ENCODE measurements at places on chromosomes 1 and 21.

DNA sequence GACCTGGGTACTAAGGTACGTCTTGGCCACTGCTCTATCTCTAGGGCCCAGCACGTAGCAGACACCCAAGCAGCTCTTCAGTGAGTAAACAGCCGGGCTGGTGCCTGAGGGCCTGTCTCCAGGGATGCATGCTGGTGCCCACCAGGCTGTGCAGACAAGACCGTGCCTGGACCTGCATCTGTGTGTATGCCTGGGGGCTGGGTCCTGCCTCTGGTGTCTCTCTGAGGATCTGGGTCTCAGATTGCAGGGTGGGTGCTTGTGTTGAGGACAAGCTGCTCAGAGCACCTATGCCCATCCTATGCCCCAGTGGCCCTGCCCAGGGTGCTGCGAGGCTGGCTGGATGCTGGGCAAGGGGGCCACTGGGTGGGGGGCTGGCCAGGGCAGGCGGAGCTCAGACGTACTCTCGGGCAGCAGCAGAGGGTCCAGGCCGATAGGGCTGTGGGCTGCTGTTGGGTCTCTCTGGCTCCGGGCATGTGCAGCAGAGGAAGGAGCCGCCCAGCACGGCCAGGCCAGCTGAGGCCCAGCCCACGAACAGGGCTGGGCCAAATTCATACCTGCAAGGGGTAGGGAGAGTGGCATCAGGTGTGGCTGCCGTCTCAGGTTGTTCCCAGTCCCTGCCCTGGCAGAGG is 4.4 kb downstream of the CLDN19 start:
- no peak for DNase-seq

DNA sequence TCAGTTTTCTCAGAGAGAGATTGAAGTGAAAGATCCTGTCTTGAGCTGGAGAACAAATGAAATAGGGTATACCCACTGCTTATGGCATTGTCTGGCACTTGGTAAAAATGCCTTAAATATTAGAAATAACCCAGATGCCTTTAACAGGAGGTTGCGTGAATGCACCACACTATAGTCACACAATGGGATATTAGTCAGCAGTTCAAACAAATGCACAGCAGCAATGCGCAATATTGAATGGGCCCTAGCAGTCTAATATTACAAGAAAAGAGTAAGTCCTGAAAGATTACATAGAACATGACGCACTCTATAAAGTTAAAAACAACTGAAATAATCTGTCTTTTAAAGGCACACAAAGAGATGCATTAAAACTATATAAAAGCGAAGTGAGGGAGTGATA is 161.1 kb downstream of the EDEM3 start:
- no peak for DNase-seq

DNA sequence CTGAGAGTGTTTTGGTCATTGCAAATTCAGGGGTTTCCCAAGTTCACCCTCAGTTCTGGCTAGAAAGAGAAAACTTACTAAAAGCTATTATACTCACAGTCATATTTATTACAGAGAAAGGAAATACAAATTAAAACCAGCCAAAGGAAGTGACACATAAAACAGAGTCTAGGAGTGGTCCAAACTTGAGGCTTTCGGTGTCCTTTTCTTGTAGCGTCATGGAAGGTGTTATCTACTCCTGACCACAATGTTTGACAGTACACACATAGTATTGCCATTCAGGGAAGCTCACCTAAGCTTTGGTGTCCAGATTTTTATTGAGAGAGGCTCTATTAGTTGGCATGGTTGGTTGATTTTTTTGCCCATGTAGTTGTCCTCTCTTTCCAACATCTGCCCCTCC is 59.0 kb downstream of the SLC35A3 start:
- DNase-seq: no peak

GRCh38 chr1:59979666-59980065 is 53.1 kb upstream of the CYP2J2 start:
- DNase-seq: no peak

GRCh38 chr1:179126338-179127060 is 44.6 kb downstream of the TOR3A start:
- no peak for DNase-seq

DNA sequence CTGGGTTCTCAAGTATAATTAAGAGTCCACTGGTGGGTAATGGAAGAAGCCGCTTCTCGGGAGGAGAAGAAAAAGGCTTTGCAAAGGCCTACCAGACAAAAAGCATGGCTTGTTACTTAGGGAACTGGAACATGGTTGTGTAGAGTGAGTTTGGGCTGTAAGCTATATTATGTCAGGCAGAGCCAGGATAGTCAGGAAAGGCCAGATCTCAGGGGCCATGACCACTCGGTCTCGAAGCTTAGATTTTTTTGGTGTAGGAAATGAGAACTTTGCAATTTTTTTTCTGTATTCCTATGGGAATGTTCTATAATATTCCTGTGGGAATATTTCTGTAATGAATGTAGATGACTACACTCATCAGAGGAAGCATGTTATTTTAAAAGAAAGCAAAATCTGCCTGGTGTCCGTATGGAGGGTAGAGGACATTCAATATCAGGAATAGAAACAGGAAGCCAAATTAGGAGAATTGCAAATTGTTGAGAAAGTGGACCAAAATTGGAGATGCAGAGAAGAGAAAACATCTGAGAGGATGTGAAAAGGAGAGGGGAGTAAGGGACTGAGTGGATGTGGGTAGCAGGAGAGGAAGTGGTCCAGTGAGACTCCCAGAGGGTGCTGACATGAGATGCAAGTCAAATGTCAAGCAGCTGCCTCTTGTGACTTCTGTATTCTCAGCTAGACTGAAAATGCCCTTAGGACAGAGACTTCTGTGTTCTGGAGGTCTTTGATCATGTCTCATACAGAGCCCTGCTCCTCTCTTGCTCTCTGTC is 45.2 kb upstream of the HAO2 start:
- DNase-seq: no peak

All from KBM-7 (cell line).